ENCODE measurements at places on chromosomes 6 and 20. TPM values are rescaled to one million over a fixed set of nuclear protein-coding genes. Genes with fewer than 3 reads are reported as not detected.

DEFB124 gene
- total RNA-seq: not detected

POU5F1 gene
- not detected for total RNA-seq

GSTA2 gene
- not detected for total RNA-seq

CCN6 gene
- total RNA-seq: not detected

ELOVL2 gene
- total RNA-seq: 41.3 TPM

LY6G5C gene
- 1.2 TPM for total RNA-seq

AHCY gene
- 31.0 TPM for total RNA-seq

SYCP2 gene
- 2.2 TPM for total RNA-seq

CPNE5 gene
- total RNA-seq: 12.3 TPM

EFCAB8 gene
- not detected for total RNA-seq

C20orf202 gene
- 0.49 TPM for total RNA-seq

PHACTR1 gene
- 45.5 TPM for total RNA-seq

TTLL9 gene
- total RNA-seq: 3.7 TPM

SLC12A5 gene
- total RNA-seq: 17.2 TPM

KCNK5 gene
- 0.25 TPM for total RNA-seq

UNC5CL gene
- total RNA-seq: 0.25 TPM

RNF182 gene
- total RNA-seq: 32.2 TPM

SEMG1 gene
- not detected for total RNA-seq

C6orf15 gene
- not detected for total RNA-seq

SLC26A8 gene
- total RNA-seq: 3.2 TPM

GNAS-AS1 gene
- 0.49 TPM for total RNA-seq

BEND6 gene
- 14.5 TPM for total RNA-seq

SUPT3H gene
- total RNA-seq: 25.1 TPM

GPX5 gene
- total RNA-seq: not detected

DEFB114 gene
- not detected for total RNA-seq

PLTP gene
- 18.2 TPM for total RNA-seq

TRIM40 gene
- total RNA-seq: not detected

ATXN1 gene
- total RNA-seq: 52.4 TPM

Measured in temporal lobe (tissue), 4 donors.